GOT3 (cell line): ENCODE measurements at places on chromosomes 12 and 14.

- DNase-seq: no peak
Observed at GRCh38 chr12:75891072-75891471, 140.5 kb downstream of the PHLDA1 start.

- DNase-seq: no peak
Observed at GRCh38 chr14:56124327-56124726, 6.1 kb downstream of the PELI2 start.

GRCh38 chr12:42631513-42631912 lies 42.0 kb upstream of the PRICKLE1 start:
- no peak for DNase-seq

- DNase-seq: no peak
Observed at GRCh38 chr14:52315355-52315718, 1.2 kb downstream of the PTGER2 start.

DNA sequence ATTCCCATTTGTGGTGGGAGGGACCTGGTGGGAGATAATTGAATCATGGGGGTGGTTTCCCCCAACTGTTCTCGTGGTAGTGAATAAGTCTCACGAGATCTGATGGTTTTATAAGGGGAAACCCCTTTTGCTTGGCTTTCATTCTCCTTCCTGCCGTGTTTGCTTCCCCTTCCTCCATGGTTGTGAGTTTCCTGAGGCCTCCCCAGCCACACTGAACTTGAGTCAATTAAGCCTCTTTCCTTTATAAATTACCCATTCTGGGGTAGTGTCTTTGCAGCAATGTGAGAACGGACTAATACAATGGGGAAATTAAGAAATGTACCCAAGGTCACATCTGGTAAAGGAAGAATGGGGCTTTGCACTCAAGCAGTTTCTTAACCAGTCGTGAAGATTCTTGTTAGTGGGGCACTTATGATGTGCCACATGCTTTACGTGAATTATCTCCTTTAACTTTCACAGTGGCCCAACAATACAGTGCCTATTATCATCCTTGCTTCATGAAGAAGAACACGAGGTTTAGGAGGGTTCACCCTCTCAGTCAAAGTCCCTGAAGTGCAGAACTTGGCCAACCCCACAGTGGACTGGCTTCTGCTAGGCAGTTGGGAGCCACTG lies 234.3 kb downstream of the EFCAB11 start:
- DNase-seq: no peak

DNA sequence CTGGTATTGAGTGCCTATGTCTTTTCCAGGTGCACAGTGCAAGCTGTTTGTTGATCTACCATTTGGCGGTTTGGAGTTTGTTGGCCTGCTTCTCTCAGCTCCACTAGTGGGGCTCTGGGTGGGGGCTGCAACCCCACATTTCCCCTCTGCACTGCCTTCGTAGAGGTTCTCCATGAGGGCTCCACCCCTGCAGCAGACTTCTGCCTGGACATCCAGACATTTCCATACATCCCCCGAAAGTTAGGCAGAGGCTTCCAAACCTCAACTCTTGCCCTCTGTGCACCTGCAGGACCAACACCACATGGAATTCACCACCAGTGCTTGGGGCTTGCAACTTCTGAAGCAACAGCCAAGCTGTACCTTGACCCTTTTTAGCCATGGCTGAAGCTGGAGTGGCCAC lies 1024.1 kb downstream of the TMTC2 start:
- DNase-seq: no peak

- no peak for DNase-seq
Observed at GRCh38 chr14:106843951-106844483, 1317.6 kb downstream of the TMEM121 start.
